ENCODE measurements at places on chromosomes 7 and 10.
A peak's percentile ranks its signal among the peaks of the same experiment; 100 is the strongest.

GRCh38 chr10:15859509-15859905, 800 bp downstream of the MINDY3 start:
- H3K36me3 ChIP-seq: no peaks in the 10 kb centered on the region
- peaks cover 28% of the 10 kb centered on the region for H3K27me3 ChIP-seq
- DNase-seq: no peak
- peaks cover 3% of the 10 kb centered on the region for H3K4me1 ChIP-seq
- H3K27ac ChIP-seq: no peak overlapping the region

DNA sequence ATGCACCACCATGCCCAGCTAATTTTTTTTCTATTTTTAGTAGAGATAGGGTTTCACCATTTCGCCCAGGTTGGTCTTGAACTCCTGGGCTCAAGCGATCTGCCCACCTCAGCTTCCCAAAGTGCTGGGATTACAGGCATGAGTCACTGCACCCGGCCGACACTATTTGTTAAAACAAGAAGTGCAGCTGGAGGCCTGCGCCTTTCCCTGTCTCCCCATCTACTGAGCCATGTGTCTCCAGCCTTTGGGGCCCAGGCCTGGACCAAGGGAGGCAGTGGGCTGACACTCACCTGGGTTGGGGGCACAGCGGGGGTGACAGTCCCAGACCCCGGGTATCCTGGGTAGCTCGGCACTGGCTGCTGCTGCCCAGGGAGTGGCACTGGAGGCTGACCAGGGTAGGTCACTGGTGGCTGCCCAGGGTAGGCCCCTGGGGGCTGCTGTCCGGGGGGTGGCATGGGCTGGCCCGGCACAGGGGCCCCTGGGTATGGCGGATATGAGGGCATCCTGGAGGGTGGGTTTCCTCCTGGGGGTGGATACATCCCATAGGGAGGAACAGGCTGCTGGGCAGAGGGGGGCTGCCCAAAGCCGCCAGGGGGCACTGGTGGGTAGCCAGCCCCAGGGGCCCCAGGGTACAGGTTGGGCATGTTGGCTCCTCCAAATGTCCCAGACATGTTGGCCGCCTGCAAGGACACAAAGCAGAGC, 36.3 kb downstream of the PLAC9 start:
- H3K27me3 ChIP-seq: no peaks in the 10 kb centered on the region
- no peaks in the 10 kb centered on the region for H3K36me3 ChIP-seq
- no peak overlapping the region for H3K27ac ChIP-seq
- peaks cover 8% of the 10 kb centered on the region for H3K4me1 ChIP-seq

- no peaks in the 10 kb centered on the region for H3K27me3 ChIP-seq
- no peaks in the 10 kb centered on the region for H3K36me3 ChIP-seq
- DNase-seq: no peak
These were observed 400.3 kb upstream of the PRKCQ start for GRCh38 chr10:6980353-6980752.

DNA sequence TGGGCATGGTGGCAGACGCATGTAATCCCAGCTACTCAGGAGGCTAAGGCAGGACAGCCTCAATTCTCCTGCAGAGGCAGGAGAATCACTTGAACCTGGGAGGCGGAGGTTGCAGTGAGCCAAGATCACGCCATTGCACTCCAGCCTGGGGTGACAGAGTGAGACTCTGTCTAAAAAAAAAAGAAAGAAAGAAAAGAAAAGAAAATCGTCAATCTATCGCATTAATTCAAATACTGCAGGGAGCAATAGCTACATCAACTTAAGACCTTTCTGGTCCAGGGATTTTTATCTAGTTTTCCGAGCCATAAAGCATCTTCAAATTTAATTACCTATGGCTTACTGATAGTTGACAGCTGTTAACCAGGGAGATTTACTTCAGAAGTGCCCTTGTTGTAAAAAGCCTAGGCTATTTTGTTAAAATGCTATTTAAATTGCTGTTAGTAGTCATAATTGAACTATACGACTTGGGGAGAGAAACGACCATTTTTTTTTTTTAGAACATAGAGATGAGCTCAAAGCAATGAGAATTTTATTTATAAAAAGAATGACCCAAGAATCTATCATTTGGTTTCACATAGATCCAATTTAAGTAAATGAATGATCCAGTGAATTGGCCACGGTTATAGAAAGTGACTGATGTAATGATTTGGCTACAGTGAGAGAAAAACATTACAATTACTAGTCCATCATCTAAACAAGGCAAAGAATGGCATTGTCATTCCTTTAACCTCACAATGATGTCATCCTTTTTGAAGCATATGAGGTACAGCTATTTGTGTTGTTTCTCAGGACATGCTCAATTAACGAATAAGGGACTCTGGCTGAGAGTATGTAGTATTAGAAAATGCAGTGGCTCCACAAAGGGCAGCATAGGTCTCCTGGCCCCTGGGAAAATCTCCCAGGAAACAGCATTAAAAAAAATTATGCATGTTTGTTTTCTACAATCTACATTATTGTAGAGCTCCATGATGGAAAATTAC, 85.3 kb downstream of the SEMA3C start:
- H3K27ac ChIP-seq: no peak overlapping the region
- H3K4me3 ChIP-seq: no peak overlapping the region
- DNase-seq: no peak
- no peaks in the 10 kb centered on the region for H3K27me3 ChIP-seq
- H3K4me1 ChIP-seq: no peaks in the 10 kb centered on the region

DNA sequence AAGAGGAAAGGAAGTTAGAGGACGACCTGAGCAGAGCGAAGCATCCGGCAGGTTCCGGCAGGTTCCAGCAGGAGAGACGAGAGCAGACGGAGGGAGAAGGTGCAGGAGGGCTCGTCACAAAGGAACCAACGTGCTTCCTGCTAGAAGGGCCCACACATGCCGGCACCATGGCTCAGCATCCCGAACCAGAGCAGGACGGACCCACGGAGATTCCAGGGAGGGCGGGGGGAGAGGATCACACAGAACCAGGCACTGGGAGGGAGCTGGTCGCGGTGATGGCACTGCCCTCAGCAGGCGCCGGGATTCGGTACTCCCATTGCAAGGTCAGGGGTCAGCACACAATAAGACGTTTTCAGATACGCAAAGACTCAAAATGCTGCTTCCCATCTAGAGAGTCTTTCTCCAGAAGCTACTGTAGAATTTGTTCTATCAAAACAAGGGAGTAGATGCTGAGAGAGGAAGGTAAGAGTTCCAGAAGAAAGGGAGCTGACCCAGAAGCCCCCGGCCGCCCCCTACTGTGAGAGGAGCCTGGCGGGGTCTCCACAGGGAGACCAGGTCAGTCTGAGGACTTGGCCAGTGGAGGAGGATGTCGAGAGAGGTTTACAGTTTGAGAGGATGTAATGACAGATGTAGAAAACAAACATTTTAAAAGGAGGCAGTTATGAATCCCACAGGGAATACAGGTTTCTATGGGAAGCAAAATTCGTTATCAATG, 23.6 kb upstream of the PWWP2B start:
- H3K27me3 ChIP-seq: no peaks in the 10 kb centered on the region
- no peak overlapping the region for H3K27ac ChIP-seq
- no peak for DNase-seq
- no peak overlapping the region for H3K4me3 ChIP-seq
- H3K36me3 ChIP-seq: no peaks in the 10 kb centered on the region

DNA sequence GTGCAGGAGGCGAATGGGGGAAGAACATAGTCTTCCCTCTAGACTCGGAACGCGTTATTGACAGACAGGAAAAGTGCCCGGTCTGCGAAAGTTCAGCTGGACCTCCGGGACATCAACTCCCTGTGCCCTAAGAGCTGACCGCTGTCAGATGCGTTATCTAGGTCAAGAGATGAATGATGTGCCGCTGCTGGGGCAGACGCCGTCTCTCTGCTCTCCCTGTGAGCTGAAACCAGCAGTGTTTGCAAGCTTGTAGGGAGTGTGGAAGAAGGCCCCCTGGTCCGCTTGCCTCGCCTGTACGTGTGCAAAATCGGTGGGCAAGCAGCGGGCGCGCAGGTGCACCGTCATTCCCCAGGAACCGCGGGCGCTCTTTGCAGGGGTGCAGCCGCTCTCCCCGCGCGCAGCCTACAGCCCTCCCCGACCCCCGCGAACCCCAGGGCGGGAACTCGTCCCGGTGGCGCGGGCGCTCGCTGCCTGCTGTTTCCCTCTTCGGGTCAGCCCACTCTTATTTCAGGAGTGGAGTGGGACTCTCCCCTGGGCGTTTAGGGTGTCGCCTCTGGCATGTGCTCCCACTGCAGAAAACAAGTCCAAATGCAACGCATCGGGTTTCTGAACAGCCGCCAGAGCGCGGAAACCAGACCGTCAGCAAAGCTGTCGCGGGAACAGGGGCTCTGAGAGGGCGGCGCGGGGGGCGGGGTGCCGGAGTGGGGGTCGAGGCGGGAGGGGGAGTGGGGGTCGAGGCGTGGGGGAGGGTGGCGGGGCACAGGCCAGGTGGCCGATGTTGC, 1.8 kb upstream of the PFKFB3 start:
- peak overlapping the region; percentile 98 for H3K4me3 ChIP-seq
- H3K4me1 ChIP-seq: peaks cover 7% of the 10 kb centered on the region
- peak; percentile 55 for DNase-seq
- H3K27me3 ChIP-seq: peaks cover 66% of the 10 kb centered on the region

DNA sequence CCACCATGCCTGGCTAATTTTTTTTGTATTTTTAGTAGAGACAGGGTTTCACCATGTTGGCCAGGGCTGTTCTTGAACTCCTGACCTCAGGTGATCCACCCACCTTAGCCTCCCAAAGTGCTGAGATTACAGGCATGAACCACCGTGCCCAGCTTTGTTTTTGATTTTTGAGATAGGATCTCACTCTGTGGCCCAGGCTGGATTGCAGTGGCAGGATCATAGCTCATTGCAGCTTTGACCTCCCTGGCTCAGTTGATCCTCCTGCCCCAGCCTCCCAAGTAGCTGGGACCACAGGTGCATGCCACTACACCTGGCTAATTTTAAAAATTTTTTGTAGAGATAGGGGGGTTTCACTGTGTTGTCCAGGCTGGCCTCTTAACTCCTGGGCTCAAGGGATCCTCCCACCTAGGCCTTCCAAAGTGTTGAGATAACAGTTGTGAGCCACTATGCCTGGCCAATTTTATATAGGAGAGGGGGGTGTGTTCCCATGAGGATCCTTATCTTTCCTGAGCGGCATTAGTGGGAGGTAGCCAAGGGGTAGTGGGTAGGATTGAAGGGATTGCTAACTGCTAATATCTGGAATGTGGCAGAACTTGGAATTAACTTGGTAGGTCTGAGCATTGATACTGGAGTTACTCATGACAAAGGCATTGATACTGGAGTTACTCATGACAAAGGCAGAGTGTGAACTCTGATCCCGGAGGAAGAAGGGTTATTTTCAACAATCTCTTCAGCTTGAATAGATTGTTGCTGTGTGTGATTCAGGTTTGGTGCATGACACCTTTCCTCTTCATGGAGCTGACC, 1.0 kb upstream of the NOLC1 start:
- peaks cover 43% of the 10 kb centered on the region for H3K36me3 ChIP-seq
- peak overlapping the region; percentile 98 for H3K27ac ChIP-seq
- no peaks in the 10 kb centered on the region for H3K27me3 ChIP-seq
- DNase-seq: no peak
- peaks cover 14% of the 10 kb centered on the region for H3K4me1 ChIP-seq
- H3K4me3 ChIP-seq: peak overlapping the region; percentile 44

GRCh38 chr7:46949270-46949931, 632.5 kb downstream of the TNS3 start:
- no peak for DNase-seq
- no peaks in the 10 kb centered on the region for H3K36me3 ChIP-seq
- no peak overlapping the region for H3K27ac ChIP-seq
- no peaks in the 10 kb centered on the region for H3K27me3 ChIP-seq
- no peaks in the 10 kb centered on the region for H3K4me1 ChIP-seq

DNA sequence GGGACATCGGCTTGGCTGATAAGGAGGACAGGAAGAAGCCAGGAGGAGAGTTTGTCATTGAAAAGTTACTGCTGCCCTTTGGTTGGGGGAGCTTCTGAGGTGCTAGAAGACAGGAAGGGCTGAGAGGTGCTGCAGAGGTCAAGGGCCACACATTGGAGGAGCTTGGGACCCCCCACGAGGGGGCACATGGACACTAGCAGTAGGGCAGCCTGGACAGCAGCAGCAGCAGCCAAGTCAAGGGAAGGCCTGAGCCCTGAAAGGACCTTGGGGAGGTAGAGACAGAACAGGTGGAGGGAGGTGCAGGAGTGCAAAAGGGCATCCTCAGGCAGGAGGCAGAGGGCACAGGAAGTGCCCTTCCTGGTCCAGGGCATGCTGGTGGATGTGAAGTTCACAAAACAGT, 439.7 kb upstream of the IGFBP3 start:
- no peaks in the 10 kb centered on the region for H3K4me1 ChIP-seq
- H3K36me3 ChIP-seq: no peaks in the 10 kb centered on the region
- no peaks in the 10 kb centered on the region for H3K27me3 ChIP-seq
- no peak overlapping the region for H3K27ac ChIP-seq

- no peaks in the 10 kb centered on the region for H3K27me3 ChIP-seq
- peaks cover 3% of the 10 kb centered on the region for H3K4me1 ChIP-seq
- DNase-seq: no peak
- no peak overlapping the region for H3K27ac ChIP-seq
- H3K36me3 ChIP-seq: no peaks in the 10 kb centered on the region
These were observed 15.2 kb upstream of the DNAAF5 start for GRCh38 chr7:711093-711921.

DNA sequence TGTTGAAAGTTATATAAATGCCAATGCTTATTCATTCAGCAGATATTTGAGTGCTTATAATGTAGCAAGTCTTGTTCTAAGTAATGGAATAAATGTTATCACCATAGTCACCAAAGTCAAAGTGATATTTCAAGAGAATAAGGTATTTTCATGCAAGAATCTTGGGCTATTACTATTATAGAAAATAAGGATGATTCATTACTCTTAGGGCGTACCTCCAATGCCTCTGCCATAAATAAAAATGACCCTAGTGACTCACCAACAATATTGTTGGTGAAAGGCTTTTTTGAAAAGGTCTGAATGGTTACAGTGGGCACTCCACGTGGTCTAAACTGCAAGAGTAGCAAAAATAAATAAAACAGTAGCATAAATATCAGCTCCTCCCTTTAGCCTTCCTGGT, 68.4 kb downstream of the RALA start:
- no peak overlapping the region for H3K27ac ChIP-seq
- no peak overlapping the region for H3K4me3 ChIP-seq
- no peaks in the 10 kb centered on the region for H3K4me1 ChIP-seq
- no peak for DNase-seq
- H3K27me3 ChIP-seq: no peaks in the 10 kb centered on the region
- peaks cover 10% of the 10 kb centered on the region for H3K36me3 ChIP-seq

- no peak overlapping the region for H3K4me3 ChIP-seq
- H3K27me3 ChIP-seq: no peaks in the 10 kb centered on the region
- no peak overlapping the region for H3K27ac ChIP-seq
- no peaks in the 10 kb centered on the region for H3K36me3 ChIP-seq
- H3K4me1 ChIP-seq: no peaks in the 10 kb centered on the region
- DNase-seq: no peak
These were observed 16.3 kb downstream of the REEP3 start for GRCh38 chr10:63537536-63537935.
